Mucosa of descending colon (tissue), 3 donors: ENCODE measurements at places on chromosomes 7 and 10.

DNA sequence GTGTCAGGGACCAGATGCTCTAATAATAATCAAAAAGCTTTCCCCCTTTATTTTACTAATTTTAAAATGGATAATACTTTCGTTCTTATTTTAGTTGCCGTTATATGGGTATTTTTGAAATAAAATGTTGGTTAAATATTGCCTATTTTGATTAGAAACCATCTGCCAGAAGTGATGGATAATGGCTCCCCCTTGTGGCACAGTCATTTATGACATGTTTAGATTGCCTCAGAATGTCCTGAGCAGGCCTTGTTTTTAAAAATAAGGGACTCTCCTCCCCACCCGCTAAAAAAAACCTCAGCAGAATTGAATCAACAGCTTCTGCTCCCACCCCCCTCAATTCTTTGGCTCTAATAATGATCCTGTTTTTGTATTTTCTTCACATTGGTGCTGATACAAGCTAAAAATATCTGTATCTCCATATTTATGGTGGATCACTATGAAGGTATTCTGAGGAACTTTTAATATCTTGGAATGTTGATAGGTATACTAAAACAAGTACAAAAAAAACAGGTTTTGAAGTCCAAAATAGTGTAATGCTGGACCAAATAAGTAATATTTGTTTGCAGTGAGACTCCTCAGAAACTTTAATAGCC, 38.8 kb downstream of the TMEM60 start:
- peak; percentile 95 for DNase-seq

- DNase-seq = no peak
Observed at GRCh38 chr10:73908853-73909539, 1.9 kb upstream of the PLAU start.

GRCh38 chr7:9796241-9796640, 1177.4 kb upstream of the PHF14 start:
- no peak for DNase-seq

DNA sequence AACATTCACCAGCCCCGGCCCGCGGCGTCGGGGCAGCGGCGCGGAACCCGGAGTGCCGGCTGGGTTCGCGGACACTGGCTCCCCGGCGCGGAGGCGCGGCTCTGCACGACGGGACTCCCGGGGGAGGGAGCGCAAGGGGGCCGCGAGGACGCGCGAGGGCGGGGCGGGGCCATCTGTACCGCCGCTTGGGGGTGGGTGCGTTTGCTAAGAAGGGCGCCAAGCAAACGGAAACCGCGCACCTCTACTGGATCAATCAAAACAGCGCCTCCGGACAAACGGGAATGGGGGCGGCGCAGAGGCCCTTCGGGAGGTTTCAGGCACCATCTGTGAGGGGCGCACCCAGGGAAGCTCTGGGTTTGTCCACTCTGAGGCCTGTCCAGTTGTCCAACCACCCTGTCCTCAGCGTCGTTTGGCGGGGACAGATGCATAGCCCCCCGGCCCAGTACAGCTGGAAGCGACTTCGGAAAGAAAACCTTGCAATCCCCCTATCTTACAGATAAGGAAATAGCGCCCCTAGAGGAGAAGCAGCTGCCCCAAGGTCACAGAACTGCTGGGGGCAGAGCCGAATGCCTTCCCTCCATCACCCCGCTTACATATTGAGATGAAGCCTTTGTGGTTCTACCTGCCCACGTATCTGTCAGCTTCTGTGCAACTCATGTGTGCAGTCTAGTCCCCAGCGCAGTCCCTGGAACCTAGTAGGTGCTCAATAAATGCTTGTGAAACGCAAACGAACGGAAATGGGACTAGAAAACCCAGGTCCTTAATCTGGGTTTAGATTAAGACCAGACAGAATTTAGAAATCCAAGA, 10.7 kb upstream of the SLIT1 start:
- DNase-seq = peak; percentile 58

- no peak for DNase-seq
Observed at GRCh38 chr10:21078410-21079329, 181.6 kb upstream of the NEBL start.

GRCh38 chr7:117096330-117096729, 143.0 kb downstream of the ST7 start:
- no peak for DNase-seq

- DNase-seq = no peak
Observed at GRCh38 chr10:116545756-116546155, at the start of gene PNLIP. TSS of gene PNLIP (plus strand) at chr10:116545931. CDS start at chr10:116546093, 162 bp downstream.
